Stimulated activated CD4-positive, alpha-beta T cell treated with anti-CD3 and anti-CD28 coated beads, Interleukin-2, amount 100 ng/mL, for 24 hours (primary cell): ENCODE measurements at places on chromosomes 3 and 15.

DNA sequence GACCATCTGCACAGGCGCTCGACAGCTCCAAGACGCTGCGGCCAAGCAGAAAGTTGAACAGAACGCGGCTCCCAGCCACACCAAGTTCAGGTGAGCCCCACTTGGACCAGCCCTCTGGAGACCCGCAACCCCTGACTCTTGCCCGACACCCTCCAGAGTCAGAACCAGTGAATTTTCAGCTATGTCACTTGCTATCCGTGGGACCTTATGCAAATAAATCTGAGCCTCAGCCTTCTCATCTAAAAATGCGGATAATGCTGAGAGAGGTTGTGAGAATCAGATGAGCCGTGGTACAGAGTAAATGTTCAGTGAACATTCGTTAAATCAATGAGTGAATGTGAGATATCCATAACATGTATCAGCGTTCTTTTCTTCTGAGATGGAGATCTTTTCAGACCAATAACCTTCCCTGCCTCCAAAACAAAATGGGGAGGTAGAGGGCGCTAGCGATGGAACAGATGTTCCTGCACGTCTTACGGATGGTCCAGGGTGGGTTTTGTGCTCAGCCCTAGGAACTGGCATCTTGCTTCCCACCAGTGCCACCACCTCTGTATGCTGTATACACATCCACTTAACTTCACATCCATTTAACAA lies 524 bp downstream of the MRPS11 start:
- DNase-seq, result no peak

- no peak for DNase-seq
Measured at GRCh38 chr15:42474827-42475226, 16.1 kb downstream of the ZNF106 start.

- DNase-seq, result no peak
Measured at GRCh38 chr3:139123377-139124095, 78.8 kb upstream of the PRR23C start.

DNA sequence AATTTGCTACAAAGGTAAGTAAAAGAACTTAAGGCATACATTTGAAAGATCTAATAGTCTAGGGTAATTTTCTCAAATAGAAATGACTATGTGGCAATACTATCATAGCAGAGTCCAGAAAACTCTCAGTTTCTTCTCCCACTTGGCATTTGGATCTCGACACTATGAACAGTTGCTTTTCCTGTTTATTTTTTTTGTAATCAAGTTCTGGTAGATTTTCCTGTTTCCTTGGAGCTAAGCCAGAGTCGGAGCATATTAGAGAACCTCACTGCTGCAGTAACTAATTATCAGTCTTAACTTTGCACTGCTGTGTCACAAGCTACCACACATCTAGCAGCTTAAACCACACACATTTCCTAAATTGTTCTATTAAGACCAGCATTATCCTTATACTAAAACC lies 44.9 kb upstream of the ZNF385D start:
- DNase-seq, result no peak

- DNase-seq, result no peak
Measured at GRCh38 chr3:13517253-13517977, 31.5 kb upstream of the FBLN2 start.

GRCh38 chr3:139456386-139456785 lies 19.9 kb downstream of the RBP2 start:
- DNase-seq, result no peak

DNA sequence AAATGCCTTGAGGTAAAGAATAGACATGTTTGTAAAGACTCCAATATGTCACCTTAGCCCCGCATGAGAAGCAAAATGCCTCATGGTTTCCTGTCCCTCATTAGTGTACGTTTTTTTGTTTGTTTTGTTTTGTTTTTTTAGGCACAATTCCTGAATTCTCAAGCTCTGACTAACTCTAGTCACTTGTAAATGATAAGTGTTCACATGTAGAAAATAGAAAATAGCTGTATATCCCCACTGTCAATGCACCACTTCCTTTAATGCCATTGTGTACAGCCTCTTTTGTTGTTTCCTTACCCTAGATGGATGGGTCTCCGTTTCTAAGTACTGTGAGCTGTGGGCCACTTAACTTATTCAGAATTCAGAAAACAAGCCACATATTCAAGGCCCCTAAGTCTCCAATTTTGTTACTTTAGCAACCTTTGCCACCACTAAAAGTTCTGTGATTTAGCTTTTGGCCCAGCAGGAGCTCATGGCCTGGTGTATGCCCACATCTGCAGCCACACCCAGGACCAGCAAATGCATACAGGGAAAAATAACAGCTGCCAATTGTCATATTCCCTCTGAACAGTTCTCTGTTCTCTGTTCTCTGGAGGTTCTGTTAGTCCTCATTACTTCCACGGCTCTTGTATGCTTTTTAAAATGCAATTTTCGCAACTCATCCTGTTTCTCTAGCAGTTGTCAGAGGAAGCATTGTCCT lies 655.5 kb downstream of the GBE1 start:
- no peak for DNase-seq

DNA sequence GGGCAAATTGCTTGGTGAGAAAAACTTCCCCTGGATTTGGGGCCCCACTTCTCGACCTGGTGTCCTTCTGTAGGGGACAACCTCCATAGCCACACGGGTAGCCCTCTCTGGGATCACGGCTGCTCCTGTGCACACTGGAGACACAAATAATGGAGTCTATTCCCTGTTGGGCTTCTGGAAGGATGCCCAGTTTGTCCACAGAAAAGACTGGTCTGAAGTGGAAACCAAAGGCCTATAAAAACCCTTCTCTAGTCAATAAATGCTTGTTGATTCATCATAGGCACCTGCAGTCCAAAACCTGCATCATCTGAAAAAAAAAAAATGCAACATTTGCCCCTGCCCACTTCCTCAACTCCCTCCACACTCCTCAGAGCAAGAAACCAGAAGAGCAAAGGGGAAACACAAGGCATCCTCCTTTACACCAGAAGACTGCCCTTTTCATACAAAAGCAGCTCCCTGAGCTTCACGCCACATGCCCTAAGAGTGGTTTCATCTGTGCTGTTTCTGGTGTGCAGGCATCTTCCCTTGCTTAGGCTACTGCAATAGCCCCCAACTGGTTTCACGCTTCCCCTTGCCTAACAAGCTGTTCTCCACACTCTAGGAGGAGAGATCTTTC lies 36.3 kb downstream of the SRGAP3 start:
- DNase-seq, result no peak

GRCh38 chr3:7309641-7310102 lies 448.8 kb downstream of the GRM7 start:
- DNase-seq, result no peak

DNA sequence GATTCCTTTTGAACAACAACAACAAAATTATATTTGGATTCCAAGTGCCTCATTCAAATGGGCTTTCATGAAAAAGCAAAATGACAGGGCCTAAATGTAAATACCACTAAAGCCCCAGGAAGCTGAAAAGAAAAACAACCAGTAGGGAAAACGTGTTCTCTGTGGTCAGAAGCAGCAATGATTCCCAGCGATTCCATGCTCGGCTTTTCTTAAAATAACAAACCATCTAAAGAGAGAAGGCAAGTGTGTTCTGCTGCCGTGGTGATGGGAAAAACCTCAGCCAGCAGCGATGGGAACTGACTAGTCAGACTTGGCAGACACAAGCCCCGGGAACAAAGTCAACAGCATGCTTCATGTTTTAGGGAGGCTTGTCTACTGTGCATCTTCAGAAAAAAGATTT lies 153.6 kb downstream of the TNIK start:
- no peak for DNase-seq

GRCh38 chr3:70308760-70309159 lies 3.7 kb downstream of the MDFIC2 start:
- DNase-seq, result no peak

DNA sequence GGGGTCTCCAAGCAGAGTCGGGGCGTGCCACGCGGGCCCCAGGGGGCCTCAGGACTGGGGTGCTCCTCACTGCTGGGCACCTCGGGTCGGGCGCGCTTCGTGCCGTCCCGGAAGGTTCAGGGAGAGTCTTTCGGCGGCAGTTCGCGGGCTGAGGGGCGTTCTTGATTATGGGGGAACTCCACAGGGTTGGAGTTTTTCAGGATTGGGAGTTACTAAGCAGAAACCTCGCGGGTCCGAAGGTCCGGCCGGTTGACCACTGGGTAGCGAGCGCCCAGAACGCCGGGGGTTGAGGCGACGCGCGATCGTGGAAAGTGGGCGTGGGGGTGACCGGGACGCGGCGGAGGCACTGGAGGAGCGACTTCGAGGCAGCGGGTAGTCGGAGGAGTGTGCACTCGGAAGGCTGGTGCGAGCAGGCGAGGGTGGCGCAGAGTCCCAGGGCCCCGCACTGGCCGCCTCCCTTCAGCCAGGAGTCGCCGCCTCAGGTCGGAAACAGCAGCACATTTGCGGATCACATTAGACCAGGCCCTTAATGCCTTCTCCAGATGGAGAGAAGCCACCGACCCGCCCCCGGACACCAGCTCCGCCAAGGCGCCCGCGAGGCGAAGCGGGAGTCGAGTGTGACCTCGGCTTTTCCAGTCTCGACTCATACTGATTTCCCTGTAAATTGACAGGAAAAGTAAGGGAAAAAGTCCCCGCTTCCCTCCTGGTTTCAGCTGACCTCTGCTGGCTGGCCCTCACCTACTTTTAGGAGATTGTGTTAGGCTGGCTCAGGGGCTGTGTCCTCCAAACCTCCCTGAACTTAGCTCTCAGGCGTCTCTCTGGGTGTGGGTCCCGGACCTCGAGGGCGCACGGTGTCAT lies 685 bp downstream of the ADAMTSL3 start:
- no peak for DNase-seq

GRCh38 chr3:23329471-23330105 lies 126.5 kb downstream of the UBE2E2 start:
- DNase-seq, result no peak

- DNase-seq, result no peak
Measured at GRCh38 chr3:127370906-127371305, 83.1 kb upstream of the PRR20G start.

DNA sequence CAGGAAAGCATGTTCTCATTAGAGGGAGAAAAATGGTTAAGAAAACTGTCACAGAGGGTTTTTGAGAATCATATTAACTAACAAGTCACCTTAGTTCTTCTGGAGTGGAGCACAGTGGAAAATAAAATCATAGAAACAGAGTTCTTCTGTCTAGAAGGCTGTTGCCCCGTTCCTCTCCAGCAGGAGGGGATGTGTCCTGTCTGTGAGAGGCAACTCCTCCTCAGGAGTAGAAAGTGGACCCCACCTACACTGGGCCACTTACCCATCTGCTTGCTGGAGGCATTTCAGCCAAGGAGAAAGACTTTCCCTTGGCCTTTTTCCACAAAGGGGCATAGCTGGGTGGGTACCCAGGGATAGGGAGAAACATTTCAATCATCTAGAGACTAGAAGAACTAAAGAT lies 106.6 kb downstream of the SSR3 start:
- DNase-seq, result peak; percentile 11

GRCh38 chr15:81294516-81294880 lies 29.4 kb downstream of the STARD5 start:
- no peak for DNase-seq

DNA sequence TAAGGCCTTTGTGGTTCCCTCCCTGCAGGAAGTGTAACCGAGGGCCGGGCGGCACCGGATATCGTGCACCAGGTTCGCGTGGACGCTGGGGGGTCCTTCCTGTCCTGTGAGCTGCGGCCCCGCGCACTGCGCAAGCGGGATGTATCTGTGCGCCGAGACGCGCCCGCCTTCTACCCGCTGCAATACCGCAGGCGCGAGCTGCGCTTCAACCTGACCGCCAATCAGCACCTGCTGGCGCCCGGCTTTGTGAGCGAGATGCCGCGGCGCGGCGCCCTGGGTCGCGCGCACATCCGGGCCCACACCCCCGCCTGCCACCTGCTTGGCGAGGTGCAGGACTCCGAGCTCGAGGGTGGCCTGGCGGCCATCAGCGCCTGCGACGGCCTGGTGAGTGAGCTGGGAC lies 35.9 kb downstream of the SAXO2 start:
- peak; percentile 62 for DNase-seq

GRCh38 chr15:26805470-26805869 lies 32.6 kb upstream of the GABRB3 start:
- DNase-seq, result no peak

GRCh38 chr15:25933456-25934158 lies 70.5 kb upstream of the ATP10A start:
- peak; percentile 69 for DNase-seq

DNA sequence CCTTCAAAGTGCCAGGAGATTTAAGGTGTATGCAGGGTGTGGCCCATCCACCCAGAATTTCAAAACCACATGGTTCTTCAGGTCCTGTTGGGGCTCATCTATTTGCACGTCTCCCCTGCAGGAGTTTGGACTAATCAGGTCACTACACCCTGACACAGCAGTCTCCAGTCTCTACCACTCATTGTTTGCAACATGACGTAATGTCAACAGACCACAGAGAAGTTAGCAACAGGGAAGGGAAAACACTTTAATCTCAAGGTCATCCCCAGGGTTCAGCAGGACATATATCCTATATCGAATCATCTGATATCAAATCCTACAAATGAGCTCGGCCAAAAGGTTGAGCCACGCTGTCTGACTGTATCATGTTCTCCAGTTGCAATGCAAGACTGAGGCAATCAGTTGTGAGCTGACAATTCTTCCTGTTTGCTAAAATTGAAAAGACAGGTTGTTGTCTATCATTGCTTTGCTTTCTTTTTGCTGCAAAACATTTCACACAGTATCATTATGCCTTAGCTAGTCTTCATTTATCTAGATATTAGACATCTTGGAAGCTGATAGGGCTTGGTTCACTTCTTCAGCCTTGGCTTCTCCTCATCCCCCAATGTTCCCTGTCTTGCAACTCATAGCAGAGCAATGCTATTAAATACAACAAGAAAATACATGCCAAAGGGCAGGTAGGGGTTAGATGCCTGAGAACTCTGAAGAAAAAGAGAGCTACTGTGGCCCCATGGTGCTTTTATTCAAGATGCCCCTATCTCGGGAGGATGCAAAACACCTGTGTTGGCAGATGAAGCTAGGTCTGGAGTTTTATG lies 13.4 kb upstream of the LEKR1 start:
- DNase-seq, result no peak

- no peak for DNase-seq
Measured at GRCh38 chr3:23459889-23460546, 256.9 kb downstream of the UBE2E2 start.

DNA sequence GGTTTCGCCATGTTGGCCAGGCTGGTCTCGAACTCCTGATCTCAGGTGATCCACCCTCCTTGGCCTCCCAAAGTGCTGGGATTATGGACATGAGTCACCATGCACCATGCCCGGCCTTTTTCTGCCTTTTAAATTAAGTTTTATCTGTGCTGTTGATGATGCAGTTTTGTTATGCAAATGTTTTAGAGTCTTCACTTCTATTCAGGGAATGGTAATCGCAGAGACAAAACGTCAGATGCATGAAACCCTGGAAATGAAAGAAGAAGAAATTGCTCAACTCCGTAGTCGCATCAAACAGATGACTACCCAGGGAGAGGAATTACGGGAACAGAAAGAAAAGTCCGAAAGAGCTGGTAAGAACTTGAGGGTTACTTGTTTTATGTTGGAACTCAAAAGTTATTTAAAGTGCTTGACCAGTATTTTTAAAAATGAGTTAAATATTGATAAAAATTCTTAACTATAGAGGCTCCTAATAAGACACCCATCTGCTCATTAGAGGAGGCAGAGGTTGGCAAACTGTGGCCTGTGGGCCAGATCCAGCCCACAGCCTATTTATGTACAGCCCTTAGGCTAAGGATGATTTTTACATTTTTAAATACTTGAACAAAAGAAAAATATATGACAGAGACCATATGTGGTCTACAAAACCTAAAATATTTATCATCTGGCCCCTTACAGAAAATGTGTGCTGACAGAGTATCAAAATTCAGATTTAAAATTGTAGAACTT lies 127.8 kb upstream of the LRRFIP2 start:
- DNase-seq, result no peak
